ENCODE measurements at places on chromosomes 12 and 14.

DNA sequence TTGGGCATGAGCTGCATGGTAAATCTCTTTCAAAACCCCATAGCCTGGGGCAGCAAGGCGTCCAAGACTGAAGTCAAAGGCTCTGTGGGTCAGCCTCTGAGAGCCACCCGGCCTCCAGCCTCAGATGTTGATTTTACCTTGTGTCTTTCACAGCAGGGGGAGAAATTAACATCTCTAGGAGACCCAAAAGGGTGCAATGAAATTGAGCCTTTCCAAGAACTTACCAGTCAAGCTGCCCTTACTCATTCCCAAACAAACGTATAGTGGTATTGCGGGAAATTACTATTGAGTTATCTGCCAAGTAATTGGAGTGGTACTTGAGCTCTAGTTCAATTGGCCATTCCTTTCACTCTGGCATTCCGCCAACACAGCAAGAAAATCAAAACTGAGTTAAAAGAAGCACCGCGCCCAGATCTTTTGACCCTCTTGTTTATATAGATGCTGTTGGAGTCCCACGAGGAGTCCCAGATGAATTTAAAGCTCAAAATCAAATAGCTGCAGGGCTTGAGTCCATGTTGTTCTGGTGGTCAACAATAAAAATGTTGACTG lies 380.7 kb upstream of the SYT1 start:
- DNase-seq, result no peak

- DNase-seq, result no peak
Measured at GRCh38 chr14:77032491-77032843, 4.0 kb upstream of the IRF2BPL start.

GRCh38 chr14:52862632-52863333 lies 71.4 kb upstream of the GNPNAT1 start:
- DNase-seq, result no peak

- DNase-seq, result no peak
Measured at GRCh38 chr12:69966409-69966808, 141.4 kb downstream of the MYRFL start.

DNA sequence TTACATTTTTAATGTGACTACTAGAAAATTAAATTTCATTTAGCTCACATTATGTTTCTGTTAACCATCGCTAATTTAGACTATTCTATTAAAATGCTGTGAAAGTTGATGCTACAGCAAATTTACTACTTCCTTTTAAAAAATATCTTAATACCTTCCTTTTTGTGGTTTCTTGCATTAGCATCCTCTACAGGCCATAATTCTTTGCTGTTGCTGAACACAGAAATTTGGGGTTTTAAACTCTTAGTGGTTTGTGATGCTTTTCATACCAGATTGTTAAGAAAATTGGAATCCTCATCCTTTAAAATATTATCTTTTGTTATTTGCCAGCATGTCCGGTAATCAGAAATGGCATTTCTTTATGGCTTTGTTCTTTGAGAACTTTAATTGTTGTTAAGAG lies 18.1 kb downstream of the WNK1 start:
- DNase-seq, result no peak

DNA sequence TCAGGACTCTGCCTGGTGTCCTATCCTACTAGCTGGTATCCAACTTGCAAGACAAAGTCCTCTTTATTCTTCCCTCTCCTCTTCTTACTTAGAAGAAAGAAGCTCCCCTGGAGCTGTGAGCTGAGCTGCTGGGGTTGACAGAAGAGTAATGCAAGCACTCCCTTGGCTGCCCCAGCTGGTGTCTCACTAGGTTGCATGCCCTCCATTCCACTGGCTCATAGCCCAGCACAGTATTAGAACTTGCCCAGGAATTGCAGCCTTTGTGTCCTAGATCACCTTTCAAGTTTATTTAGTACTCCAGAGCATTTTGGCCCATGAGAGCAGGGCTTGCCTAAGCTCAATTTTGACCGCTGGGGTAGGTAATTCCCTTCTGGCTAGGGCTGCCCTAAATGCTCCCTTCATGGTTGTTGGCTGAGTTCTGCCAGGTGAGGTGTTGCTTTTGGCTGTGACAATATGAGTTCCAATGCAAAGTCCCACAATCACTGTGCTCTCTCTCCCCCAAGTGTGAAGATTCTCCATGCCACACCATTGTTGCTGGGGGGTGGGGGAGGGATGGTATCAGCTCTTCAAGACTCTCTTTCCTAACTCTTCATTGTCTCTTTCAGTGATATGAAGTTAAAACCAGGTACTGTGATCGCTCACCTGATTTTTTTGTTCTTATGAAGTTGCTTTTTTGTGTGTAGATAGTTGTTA lies 317.4 kb upstream of the DDHD1 start:
- DNase-seq, result no peak

GRCh38 chr14:88985654-88986053 lies 161.2 kb downstream of the TTC8 start:
- no peak for DNase-seq

DNA sequence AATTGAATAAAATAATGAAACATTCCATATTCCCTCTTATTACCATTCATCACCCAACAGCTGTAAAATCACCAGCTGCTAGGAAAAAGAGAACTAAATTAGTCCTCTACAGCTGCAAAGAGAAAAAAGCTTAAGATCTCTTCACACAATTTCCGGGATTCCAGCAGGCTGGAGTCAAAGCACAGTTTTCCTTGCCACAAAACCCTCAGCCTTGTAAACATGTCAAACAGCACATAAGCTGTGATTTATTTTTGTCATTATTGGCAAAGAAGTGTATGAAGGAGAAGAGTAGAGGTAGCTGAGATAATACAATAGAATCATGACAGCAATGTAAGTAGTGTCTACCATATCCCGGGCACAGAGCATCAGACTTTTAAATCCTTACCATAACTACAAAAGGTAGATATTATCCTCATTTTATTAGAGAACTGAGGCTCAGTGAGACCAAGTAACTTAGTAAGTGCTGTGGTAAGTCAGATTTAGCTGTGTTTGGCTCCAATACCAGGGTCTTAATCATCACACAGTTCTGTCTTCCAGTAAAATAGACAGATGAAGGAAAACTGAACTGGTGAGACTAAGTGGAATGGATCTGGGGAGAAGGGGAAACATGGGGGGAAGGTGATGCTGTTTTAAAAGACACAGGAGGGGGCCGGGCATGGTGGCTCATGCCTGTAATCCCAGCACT lies 57.3 kb downstream of the NTN4 start:
- DNase-seq, result no peak

DNA sequence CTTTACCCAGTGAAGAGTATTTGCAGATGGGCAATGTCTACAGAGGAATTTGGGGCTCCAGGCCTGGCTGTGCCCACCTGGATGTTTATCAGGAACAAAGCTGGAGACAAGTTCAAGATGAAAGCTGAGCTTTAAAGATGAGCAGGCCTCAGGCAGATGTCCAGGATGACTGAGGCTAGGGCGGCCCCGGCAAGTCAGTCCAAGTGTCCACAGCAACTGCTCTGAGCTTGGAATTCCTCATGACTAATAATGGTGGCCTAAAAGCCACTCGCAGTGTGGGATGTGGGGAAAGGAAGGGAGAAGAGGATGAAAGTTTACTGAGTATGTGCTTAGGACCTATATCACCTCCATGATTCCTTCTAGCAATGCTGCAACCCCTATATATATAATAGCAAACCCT lies 128.2 kb upstream of the NOS1 start:
- DNase-seq, result no peak

- no peak for DNase-seq
Measured at GRCh38 chr14:104450811-104451401, 128.7 kb upstream of the C14orf180 start.

DNA sequence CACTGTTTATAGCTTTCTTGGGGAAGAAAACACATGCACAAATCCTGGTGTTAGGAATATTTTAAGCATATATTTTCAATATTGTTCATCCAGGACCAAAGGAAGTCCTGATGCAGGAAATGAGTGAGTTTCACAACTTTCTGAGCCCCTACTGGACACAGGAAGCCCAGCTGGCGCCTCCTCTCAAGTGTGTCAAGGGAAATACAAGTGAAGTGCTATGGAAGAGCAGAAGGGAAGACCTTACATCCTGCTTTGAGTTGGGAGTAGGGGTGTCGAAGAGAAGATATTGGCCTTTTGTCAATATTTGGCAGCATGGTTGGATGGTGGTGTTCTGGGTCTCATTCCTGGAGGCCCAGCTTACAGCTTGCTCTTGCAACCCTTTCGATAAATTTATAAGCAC lies 66.1 kb upstream of the ZDHHC17 start:
- no peak for DNase-seq

GRCh38 chr14:37668646-37669045 lies 73.2 kb downstream of the TTC6 start:
- no peak for DNase-seq

DNA sequence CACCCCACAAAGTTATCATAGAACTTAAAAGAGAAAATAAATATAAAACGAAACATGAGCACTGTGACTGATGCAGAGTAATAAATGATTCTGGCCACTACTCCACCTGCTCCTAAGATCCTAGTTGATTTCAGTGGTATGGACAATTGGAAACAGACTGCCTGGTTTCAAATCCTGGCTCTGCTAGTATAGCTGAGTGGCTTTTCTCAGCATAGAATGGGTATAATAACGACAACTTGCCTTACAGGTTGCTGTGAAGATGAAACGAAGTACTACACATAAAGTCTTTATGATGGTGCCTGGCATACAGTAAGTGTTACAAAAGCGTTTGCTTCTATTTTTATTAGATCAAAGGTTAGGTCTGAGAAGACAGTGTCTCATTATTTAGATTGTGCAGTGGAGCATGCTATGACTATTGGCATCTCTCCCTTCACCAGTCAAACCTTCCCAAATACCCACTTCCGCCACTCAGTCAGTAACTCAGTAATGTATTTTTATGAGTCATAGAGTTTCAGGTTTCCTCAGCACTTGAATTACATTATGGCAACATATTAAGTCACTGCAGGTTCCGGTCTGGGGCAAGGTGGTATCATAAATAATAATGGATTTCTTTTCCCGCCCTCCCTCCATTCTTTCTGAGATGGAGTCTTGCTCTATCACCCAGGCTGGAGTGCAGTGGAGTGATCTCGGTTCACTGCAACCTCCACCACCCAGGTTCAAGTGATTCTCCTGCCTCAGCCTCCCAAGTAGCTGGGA lies 29.7 kb upstream of the NR2C1 start:
- no peak for DNase-seq
